ENCODE measurements at places on chromosomes 4 and X.
A peak's percentile ranks its signal among the peaks of the same experiment; 100 is the strongest.

GRCh38 chr4:35604724-35605123, 639.6 kb downstream of the ARAP2 start:
- DNase-seq = no peak

GRCh38 chr4:57430726-57431125, 320.5 kb upstream of the IGFBP7 start:
- no peak for DNase-seq

GRCh38 chrX:40506201-40506985, 74.4 kb upstream of the ATP6AP2 start:
- DNase-seq = no peak

GRCh38 chr4:186730621-186731020, 7.0 kb upstream of the FAT1 start:
- no peak for DNase-seq

- no peak for DNase-seq
Measured at GRCh38 chrX:78105944-78106650, 2.0 kb downstream of the PGK1 start.

DNA sequence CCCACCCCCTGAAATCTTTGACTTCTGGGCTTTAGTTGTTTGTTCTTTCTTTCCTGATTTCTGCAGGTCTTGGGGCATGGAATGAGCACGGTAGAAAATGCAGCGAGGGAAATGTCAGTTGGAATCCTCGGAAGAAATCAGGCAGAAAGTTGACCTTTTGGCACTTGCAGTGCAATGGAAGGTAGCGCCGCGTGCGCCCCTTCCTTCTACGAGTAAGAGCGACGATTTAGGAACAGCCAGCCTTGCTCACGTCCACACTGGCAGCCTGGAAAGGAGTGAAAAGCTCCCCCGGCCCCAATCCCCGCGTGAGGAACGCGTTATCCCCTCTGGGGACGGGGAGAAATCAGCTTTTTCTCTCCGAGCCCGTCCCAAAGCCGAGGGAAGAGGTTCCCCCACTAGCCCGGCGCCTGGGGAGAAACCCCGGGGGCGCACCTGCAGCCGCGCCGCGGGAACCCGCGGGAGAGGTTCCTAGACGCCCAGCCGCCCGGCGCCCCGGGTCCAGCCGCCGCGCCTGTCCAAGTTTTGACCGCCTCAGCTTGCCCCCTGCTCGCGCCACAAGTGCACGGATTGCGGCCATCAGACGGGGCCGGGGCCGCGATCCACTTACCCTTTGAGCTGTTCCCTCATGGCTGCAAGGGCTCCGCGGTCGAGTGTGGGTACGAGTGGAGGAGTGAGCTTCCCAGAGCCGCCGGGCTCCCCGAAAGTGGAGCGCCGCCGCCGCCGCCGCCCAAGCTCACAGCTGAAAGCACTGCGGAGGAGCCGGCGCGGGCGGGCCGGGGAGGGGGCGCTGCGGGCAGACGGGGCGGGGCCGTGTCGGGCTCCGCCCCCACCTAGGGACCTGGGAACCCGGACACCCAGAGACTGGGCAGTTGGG, 194.6 kb upstream of the FTHL17 start:
- peak; percentile 64 for DNase-seq

DNA sequence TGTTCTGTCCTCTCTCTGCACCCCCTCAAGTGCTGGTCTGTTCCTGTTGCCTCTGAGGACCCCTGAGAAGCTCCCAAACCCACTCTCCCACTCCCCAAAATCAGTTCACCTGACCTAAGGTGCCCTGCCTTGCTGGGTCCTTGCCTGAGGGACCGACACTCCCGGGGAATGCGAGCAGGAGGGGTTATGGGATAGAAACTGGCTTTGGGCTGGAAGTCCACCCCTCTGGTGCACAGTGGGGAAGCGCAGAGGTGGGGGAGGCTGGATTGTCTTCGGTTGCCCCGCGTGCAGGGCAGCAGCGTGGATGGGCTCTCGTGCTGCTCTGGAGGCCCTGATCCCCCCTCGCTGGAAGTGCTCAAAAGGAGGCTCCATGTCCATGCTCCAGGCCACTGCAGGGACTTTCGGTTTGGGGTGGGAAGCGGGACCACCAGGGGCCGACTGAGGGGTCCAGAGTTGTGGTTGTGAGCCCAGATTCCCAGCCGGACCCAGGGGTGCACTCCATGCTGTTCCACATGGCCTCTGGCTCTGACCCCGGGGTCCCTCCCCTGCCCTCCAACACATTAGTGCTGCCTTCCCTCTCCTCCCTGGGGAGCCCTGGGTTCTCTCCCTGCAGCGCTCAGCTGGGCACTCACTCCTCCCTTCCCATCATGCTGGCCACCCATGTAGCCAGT, 7.6 kb downstream of the SORCS2 start:
- DNase-seq = no peak

- DNase-seq = no peak
Measured at GRCh38 chrX:39296472-39296871, 495.2 kb downstream of the MID1IP1 start.

GRCh38 chrX:148755111-148755510, 254.7 kb downstream of the AFF2 start:
- DNase-seq = no peak

- no peak for DNase-seq
Measured at GRCh38 chr4:38560768-38561558, 103.0 kb upstream of the KLF3 start.

DNA sequence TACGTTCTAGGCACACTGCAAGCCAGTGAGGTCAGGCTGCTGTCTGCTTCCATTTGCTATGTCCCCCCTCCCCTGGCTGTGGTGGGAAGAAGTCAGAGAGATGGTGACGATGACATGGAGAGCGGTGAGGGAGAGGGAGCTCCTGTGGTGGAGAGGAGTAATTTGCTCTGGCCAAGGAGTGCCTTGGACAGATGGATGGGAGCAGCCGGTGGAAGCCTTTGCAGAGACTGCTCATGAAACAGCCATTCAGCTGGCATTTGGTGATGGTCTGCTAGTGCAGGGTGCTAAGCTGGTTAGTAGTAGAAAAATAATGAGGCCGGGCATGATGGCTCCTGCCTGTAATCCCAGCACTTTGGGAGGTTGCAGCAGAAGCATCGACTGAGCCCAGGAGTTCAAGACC, 124.1 kb downstream of the FHDC1 start:
- no peak for DNase-seq

GRCh38 chr4:144711700-144712456, 65.9 kb downstream of the HHIP start:
- no peak for DNase-seq

DNA sequence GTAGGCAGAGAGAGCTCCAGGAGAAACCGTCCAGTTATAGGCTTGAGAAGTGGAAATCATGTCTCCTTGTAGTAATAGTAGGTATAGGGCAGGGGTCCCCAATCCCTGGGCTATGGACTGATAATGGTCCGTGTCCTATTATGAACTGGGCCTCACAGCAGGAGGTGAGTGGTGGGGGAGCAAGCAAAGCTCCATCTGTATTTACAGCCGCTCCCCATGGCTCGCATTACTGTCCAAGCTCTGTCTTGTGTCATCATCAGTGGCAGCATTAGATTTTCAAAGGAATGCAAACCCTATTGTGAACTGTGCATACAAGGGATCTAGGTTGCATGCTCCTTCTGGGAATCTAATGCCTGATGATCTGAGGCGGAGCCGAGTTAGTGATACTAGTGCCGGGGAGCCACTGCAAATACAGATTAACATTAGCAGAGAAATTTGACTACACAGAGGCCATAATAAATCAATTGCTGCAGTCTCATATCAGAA, 67.6 kb downstream of the MRPL1 start:
- DNase-seq = no peak

GRCh38 chr4:9833421-9833820, 52.0 kb downstream of the DRD5 start:
- no peak for DNase-seq

DNA sequence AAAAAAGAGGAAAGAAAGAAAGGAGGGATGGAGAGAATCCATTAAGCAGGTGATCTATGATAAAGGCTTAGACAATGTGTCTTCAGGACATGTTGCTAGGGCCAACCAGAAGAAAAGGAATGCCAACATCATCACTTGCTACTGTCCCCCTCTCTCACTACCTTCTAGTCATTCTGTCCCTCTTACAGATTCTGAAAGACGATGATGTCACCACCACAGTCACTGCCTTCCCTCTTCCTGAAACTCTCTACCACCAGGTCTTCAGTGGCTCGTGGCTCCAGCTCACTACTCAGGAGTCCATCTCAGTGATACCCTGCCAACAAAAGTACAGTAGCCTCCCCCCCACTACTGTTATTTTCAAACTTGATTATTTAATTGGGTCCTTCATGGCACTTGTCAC, 64.0 kb downstream of the KCNIP4 start:
- no peak for DNase-seq

- DNase-seq = no peak
Measured at GRCh38 chrX:97790850-97791249, 907.1 kb downstream of the RPA4 start.

GRCh38 chrX:140317462-140317861, 187.4 kb downstream of the SOX3 start:
- no peak for DNase-seq

- no peak for DNase-seq
Measured at GRCh38 chr4:184430163-184430562, 44.2 kb downstream of the IRF2 start.

GRCh38 chr4:58357947-58358346, 1247.8 kb upstream of the IGFBP7 start:
- DNase-seq = no peak

- DNase-seq = no peak
Measured at GRCh38 chr4:125101719-125102118, 213.0 kb upstream of the FAT4 start.

GRCh38 chr4:186027405-186027804, 41.6 kb upstream of the TLR3 start:
- DNase-seq = no peak

GRCh38 chr4:121011138-121011537, 61.2 kb downstream of the NDNF start:
- no peak for DNase-seq

DNA sequence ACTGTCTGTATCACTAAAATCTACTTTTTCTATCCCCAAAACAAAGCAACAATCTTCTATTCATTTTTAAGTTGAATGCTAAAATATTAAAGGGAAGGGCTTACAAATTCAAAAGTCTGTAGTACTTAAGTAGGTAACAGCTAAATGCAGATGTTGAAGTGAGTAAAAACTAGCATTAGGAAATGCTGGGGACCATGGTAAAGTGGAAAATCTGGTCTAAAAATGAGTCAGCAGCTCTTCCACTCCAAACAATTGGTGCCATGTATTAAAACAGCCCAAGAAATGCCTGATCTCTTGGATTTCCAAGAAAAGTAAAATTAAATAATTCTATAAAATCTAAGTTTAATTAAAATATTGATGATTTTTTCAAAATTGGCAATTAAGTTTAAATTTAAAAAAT, 73.3 kb upstream of the PPP3CA start:
- no peak for DNase-seq

DNA sequence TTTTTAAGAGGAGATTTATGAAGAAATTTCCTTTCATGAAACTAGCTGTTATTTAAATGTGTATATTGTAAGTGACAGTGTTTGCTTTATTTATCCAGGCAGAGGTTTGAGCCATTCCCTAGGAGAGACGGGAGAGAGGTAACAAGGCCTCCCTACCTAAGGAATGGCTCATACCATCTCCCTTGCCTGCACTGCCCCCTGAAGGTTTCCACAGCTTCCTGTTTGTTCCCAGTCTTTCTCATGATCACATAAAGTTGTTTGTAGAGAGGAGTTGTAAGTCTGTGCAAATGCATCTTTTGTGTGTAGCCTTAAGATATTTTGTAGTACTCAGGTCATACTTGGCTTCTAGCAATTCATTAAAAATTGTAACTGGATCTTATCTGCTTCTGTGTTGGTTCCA, 1504.5 kb upstream of the PCDH10 start:
- no peak for DNase-seq

DNA sequence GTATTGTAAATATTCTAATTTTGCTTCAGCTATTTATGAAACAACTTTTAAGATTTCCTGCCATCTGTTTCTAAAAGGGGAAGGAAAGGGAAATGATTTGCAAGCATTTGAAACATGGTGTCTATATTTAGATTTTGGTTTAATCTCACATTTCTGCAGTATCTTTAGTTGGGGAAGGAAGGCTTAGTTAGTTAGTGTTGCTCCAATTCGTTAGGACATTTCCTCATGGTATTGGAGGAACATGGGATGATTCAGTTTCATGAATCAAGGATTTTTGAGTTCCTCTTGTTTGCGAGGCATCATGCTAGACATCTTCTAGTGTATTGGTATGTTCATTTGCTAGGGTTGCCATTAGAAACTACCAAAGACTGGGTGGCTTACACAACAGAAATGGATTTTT, 20.5 kb upstream of the TMEM192 start:
- no peak for DNase-seq

GRCh38 chr4:165201806-165202205, 5.6 kb upstream of the KLHL2 start:
- no peak for DNase-seq

GRCh38 chrX:11287505-11287904, 5.7 kb upstream of the AMELX start:
- no peak for DNase-seq

DNA sequence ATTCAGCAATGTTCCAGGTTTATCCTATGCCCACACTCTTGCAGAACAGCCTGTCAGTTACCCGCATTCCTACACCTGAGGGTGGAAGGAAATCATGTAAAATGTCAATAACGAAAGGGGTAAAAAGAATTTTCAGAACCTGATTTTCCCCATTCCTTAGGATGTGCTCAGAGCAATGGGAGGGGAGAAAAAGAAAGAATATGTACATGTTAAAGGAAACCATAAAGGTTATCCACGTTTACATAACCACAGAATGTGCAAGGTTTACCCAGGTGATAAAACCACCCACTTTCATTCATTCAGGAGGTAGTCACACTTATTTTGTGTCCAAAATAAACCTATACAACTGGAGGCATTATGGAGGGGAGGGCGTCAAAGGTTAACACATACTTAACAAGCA, 335.5 kb downstream of the ZNF674 start:
- no peak for DNase-seq

- peak; percentile 17 for DNase-seq
Measured at GRCh38 chr4:27381815-27382214, 521.2 kb downstream of the STIM2 start.

- DNase-seq = no peak
Measured at GRCh38 chr4:16942491-16942890, 44.0 kb upstream of the LDB2 start.

- DNase-seq = no peak
Measured at GRCh38 chr4:82519072-82519471, 42.7 kb downstream of the TMEM150C start.

- peak; percentile 68 for DNase-seq
Measured at GRCh38 chr4:110196871-110197528, 1.4 kb downstream of the ELOVL6 start.

GRCh38 chr4:44978020-44978419, 251.7 kb upstream of the GNPDA2 start:
- DNase-seq = no peak

DNA sequence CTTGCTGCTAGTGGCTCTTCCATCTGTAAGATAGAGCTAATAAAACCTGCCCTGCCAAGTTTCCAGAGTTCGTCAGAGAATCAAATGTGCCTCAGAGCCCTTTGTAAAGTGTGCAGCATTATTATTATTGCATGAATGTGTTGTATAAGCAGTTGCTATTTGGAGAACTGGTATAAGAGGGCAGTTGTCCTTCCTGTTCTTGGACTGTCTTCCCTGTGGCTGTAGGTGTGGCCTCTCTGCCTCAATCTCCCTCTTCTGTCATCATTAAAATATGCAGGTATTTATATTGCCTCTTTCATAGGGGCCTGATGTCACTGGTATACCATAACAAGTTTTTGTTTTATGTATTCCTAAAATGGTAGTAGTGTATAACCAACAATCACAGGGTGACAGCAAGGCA, 3.8 kb downstream of the MTM1 start:
- no peak for DNase-seq

- no peak for DNase-seq
Measured at GRCh38 chrX:43745938-43746721, 90.0 kb downstream of the MAOA start.

All from NCI-H1092 treated with DMSO at 0.1 percent for 48 hours (cell line).